ENCODE measurements at places on chromosomes 5 and 9.

DNA sequence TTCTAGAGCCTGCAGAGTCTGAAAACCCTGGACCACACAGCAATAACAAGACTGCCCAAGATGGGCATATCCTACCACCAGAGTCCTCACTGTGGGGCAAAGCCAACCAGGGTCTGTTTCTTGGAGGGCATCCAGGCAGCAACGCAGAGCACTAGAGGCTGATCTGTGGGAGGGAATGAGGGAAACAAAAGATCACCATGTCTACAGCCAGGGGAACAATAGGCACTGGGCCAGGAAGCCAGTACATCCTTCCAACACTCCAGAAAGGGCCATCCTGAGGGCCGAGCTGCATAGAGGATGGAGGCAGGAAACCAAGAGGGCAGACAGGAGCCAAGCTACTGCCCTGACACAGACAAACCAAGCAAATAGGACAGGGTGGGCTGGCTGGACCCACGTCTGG lies 416.1 kb upstream of the IRX4 start:
- no peak for ATAC-seq

DNA sequence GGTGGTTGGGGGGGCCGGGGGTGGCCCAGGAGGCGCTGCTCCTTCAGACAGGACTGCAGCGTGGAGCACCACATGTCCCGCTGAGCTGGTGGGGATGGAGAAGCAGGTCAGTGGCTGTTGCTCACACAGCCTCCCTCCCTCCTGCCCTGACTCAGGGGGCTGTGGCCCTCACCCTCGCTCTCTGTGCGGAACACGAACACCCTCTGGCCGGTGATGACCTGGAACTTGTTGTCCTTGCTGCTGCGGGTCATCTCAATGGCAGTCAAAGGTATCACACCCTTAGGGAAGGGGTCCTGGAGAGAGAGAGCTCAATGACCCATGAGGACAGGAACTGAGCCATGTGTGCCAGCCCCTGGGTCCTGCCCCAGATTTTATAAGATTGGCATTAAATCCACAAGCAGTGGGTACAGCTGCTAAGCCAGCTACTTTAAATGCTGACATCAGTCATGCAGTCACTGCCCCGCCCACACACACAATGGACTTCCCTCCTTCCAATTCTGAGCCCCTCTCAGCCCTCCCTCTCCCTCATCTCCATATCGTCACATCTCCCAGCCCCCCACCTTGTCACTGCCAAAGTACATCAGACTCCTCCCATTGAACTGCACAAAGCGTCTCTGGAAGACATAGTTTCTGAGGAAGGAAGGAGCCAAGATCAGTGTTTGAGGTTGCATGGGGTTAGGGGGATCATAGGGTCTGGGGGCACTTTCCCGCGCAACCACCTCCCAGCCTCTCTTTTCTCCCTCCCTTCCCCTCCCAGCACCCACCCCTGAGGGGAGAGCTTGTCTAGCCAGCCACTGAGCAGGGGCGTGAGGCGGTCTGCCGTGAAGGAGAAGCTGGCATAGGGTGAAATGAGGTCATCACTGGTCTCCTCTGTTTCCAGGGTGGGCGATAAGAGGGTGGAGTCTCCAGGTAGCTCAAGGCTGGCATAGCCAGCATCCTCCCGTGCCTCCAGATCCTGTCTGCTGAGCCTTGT lies 8.9 kb downstream of the ARAP3 start:
- peak; percentile 54 for ATAC-seq

DNA sequence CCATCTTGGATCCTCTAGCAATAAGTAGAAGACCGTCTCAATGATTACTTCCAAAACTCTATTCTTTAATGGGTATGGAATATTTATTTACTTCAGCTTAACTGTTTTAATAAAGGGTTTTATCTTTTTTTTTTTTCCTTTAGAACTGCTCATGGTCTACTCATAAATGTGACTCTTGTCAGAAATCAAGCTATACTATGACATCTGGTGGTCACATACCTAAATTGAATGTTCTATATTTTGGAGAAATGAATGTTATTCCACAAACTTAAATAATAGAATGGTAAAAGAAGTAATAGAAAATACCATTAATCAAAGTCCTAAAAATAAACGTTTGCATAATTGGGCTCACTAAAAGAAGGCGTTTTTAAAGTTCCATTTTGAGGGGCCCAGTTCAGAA lies 131.2 kb upstream of the PLCXD3 start:
- no peak for ATAC-seq

DNA sequence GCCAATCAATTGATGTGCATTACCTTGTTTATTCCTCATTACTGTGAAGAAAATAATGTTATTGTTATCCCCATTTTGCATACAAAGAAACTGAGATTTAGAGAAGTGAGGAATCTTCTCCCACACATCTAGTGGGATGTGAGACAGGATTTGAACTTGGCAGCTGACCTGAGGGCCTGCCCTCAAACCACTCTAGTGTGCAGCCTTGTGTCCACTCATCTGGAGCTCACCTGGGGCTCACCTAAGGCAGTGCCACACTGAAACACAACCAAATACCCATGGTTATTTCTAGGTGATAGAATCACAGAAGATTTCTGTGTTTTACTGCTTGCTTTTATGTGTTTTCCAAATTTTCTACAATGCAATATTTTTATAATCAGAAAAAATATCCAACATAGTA lies 94.7 kb upstream of the SAP30L start:
- no peak for ATAC-seq

GRCh38 chr9:21985964-21986667 lies 8.1 kb downstream of the CDKN2A start:
- no peak for ATAC-seq

- no peak for ATAC-seq
Measured at GRCh38 chr5:20514145-20514544, 526.1 kb upstream of the CDH18 start.

DNA sequence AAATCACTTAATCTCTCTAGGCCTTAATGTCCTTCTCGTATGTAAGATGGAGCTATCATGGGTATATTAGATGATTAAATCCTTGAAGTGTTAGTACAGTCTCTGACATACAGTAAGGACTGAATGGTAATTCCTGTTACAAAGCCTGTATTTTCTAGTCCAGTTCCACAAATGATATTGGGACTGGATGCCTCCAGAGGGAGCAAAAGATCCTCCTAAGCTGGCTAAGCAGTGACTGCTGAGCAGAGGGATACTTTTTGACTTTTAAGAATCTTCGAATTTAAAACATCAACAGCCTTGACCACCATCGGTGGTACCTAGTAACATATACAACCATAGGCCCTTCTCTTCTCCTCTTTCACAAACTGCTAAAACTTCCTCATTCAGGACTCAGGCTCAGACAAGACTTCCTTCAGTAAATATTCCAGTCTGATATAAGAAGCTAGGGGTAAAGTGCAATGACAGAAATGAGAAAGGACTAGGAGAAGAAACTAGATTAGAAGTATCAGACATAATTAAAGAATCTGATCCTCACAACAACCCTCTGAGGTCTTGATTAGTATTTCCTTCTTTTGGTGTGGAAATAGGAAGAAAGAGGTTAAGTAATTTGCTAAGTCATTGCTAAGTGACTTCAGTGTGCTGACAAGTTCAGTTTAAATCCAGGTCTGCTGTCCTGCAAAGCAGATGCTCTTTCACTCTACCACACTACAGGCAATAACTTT lies 13.9 kb downstream of the PTAR1 start:
- no peak for ATAC-seq

DNA sequence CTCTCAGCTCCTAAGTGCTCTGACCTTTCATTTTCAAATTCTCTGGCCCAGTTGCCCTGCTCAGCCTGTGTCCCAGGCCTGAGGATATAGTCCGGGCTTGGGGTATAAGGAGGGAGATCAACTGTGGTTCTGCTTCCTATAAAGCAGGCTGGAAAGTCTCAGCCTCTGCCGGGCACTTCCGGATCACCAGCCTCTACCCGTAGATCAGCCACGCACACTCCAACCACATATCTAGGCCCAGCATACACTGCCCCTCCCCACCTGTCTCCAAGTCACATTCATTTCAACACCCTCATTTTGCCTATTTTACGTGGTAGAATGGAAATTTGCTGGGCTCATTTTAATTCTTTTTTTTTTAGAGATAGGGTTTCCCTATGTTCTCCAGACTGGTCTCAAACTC lies 3.1 kb downstream of the ZER1 start:
- no peak for ATAC-seq

- ATAC-seq: no peak
Measured at GRCh38 chr5:170560938-170561337, 57.1 kb downstream of the KCNIP1 start.

DNA sequence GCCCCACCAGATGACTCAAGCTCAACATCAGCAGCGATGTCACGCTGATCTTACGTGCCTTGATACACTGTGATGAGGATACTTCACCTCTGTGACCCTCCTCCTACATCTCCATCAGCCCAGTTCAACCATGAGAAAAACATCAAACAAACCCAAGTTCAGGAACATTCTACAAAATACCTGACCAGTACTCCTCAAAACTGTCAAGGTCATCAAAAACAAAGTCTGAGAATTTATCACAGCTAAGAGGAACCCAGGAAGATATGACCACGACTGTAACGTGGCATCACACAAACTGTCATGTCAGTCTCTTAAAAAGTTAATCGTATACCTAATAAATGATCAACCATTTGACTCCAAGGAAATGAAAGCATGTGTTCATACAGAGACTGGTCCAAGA lies 90.8 kb downstream of the COL23A1 start:
- ATAC-seq: no peak

DNA sequence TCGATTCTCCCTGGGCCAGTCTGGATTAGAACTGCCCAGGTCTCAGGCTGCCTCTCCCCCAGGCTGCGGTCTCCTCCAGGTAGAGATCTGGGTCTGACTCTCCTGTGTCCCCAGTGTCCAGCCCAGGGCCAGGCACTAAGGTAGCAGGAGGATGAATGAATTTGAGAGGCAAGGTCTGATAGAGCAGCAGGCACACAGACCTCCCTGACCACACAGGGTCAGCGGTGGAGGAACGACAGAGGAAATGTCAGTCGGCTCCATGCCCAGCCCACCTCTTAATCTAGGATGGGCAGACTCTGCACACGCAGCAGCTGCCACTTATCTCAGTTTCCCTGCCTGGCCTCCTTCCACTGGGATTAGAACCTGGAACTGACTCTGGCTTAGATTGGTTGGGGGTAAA lies 272.7 kb upstream of the MVB12B start:
- ATAC-seq: no peak

DNA sequence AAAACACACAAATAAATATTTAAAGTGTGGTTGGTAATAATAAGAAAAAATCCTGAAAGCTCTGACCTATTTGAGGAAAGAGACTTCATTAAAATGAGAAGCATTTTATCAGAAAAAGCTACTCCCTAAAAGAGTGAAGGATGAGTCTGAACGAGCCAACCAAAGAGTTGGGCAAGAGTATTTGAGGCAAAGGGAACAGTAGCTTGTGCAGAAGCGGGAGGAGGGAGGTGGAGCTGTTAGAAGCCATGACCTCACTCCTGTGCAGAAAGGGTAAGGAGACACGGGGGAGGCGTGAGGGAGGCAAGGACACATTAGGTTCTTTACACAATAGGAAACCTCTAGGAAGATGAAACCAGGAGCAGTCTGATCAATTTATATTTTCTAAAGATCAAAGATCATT lies 29.4 kb downstream of the SH3RF2 start:
- no peak for ATAC-seq

- ATAC-seq: no peak
Measured at GRCh38 chr5:137433539-137433938, 65.6 kb downstream of the SPOCK1 start.

GRCh38 chr5:96407436-96407835 lies 25.6 kb downstream of the PCSK1 start:
- ATAC-seq: no peak

DNA sequence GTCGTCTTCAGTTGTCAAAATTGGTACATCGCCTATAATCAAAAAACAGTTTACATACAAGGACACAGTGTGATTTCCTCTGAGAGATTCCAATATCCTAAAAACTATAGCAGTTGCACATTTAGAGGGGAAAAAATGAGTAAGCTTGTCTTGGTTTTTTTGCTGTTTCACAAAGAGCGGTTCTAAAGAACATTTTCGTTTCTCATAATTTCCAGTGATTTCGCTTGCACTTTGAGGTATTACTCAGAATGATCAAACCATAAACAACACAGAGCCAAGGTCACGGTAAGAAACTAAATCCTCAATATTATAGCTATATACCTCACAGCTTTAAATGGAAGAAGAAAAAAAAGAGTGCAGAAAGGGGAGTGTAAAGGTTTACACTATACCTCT lies 861 bp downstream of the MTX3 start:
- no peak for ATAC-seq

DNA sequence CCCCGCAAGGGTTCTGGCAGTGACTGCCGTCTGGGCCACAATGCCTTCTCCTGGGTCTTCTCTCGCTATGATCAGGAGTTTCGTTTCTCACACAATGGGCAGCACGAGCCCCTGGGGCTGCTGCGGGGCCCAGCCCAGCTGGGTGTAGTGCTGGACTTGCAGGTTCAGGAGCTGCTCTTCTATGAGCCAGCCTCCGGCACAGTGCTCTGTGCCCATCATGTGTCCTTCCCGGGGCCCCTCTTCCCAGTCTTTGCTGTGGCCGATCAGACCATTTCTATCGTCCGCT lies 7.0 kb downstream of the HDHD3 start:
- ATAC-seq: no peak

DNA sequence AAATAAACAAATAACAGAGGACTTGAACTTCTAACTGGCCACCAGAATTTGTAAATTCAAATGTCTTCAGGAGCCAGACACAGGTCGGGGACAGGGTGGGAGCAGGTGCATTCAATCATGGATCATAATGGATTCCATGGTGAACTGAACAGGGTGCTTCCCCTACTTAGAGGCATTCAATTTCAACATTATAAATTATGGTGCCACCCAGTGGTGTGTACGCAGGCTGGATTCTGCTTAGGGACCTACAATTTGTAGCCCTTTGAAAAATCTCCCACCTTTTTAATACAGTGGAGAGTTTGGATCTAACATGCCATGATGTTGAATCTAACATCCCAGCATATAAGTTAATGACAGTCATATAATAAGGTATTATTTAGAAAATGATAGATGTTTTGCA lies 22.3 kb downstream of the KLF9 start:
- ATAC-seq: no peak

GRCh38 chr5:147046281-147046680 lies 167.7 kb upstream of the PPP2R2B start:
- ATAC-seq: no peak

GRCh38 chr5:43121913-43122484 lies 1.3 kb downstream of the ZNF131 start:
- no peak for ATAC-seq

DNA sequence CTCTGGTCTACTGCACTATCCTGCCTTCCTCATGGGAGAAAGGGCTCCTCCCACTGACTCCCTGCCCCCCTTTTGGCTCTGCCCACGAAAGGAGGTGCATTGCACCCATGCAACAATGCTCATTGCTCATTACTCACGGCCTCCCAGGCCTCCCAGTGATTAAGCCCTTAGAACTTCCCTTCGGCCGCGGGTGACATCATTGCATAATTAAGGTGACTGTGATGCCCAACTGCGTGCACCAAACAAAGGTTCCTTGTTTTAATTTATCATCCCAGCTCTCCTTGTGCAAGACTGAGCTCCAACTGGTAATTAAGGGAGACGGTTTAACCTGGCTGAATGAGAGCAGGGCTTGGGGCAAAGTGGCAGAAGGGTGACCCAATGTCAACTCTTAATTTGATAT lies 180.4 kb downstream of the GAS1 start:
- ATAC-seq: no peak

- no peak for ATAC-seq
Measured at GRCh38 chr9:95791286-95791685, 84.2 kb upstream of the ERCC6L2 start.

Data from gastroesophageal sphincter (tissue), 4 donors.